ENCODE measurements at places on chromosomes 4 and X. TPM values are rescaled to one million over a fixed set of nuclear protein-coding genes. Genes with fewer than 3 reads are reported as not detected.

The RHOXF2 gene
- total RNA-seq = not detected

The TRMT10A gene
- 9.2 TPM for total RNA-seq

The MAGEC1 gene
- total RNA-seq = not detected

The MAGEB17 gene
- not detected for total RNA-seq

The ITM2A gene
- 99.5 TPM for total RNA-seq

The TCEAL2 gene
- total RNA-seq = 0.84 TPM

DNA sequence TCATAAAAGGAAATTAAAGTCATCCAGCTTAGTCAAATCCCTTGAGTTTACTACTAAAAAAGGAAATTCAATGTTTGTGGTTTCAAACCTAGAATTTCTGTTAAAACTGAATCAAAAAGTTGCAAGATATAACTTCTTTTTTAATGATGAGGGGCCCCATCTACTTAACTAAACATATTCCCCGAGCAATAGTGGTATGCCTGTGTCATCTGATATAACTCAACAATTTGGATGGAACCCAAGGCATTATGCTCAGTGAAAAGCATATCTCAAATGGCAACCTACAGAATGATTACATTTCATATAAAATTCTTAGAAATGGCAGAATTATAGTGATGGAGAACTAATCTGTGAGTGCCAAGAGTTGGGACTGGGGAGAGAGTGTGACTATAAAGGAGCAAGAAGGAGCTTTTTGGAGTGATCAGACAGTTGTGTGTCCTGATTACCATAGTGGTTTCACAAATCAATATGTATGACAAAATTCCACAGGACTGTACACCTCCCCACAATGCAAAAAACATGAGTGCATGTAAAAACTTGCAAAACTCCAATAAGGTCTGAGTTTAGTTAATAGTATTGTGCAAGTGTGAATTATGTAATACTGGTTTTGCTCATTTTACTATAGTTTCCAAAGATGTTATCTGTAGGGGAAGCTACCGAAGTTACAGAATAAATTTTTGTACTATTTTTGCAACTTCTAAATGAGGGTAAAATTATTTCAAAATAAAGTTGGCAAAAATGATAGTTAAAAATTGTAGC lies 323.2 kb downstream of the ARHGAP24 start:
- no peak for DNase-seq

GRCh38 chrX:40263014-40263560 lies 165.3 kb upstream of the BCOR start:
- DNase-seq = no peak

The GAB1 gene
- 0.29 TPM for total RNA-seq

- no peak for DNase-seq
These were observed 64.4 kb downstream of the DLG3 start for GRCh38 chrX:70509078-70509477.

The STK32B gene
- not detected for total RNA-seq

The MGARP gene
- total RNA-seq = not detected

DNA sequence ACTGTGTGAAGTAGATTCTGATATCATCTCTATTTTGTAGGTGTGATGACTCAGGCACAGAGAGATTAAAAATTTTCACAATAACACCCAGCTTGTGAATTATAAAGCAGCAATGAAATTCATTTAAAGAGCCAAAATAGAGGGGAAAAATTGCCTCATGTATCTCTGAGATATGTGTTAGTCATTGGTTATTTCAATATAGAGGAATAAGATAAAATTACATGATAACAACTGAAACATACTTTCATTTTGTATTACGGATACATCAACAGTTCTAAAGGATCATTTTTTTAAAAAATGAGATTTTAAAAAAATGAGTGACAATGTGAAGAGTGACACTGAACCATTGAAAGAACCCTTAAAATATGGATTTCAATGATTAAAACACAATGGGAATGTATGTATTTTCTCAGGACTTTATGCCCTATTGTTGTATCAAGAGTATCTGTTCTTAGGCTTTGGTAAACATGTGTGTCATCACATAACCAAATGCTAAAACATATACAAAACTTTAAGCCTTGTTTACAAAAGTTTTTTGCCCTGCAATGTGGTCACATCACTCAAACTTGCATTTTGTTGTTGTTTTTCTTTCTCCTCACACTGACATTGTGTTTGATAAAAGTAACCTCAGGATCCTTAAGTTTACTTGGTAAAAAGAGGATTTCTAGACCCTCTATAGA lies 221.3 kb downstream of the ANTXR2 start:
- no peak for DNase-seq

The NAP1L2 gene
- total RNA-seq = 2.5 TPM

DNA sequence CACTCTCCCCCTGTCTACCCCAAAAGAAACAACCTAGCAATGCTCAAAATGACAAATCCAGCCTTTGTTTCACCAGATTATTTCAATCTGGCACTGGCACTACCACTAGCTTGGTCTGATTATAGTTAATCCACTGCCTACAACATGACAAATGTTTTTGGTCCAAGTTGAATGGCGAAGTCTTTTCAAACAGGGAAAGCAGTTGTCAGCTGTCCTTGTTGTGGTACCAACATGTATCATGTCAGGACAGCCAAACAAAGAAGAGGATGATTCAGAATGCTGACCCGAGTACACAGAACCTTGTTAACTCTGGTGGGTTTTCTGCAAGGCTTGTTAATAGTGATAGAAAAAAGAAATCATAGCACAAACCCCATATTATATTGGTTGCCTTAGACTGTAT lies 160.8 kb upstream of the ANK2 start:
- no peak for DNase-seq

- DNase-seq = no peak
These were observed 263.3 kb upstream of the MAGEB2 start for GRCh38 chrX:29952016-29952415.

- no peak for DNase-seq
These were observed 37.0 kb upstream of the OTUD4 start for GRCh38 chr4:145217349-145217748.

DNA sequence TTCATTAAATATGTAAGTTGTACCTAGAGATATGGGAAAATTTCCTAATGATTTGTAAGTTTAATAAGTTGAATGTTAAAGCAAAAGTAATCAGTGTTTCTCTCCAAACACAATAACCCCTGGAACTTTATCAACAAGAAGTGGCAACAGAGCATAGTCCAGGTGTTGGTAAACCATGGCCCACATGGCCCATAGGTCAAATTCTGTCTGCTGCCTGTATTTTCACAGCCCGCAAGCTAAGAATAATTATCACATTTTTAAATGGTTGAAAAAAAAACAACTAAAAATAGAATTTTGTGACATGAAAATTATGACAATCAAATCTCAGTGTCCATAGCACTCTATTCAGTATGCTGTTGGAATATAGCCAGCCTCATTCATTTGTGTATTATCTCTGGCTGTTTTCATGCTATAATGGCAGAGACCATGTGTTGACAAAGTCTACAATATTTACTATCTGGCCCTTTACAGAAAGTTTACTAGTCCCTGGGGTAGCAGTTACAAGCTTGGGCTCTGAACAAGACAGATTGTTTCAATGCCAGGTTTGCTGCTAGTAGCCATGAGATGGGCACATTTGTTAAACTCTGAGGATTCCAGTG lies 395.8 kb downstream of the GASK1B start:
- no peak for DNase-seq

DNA sequence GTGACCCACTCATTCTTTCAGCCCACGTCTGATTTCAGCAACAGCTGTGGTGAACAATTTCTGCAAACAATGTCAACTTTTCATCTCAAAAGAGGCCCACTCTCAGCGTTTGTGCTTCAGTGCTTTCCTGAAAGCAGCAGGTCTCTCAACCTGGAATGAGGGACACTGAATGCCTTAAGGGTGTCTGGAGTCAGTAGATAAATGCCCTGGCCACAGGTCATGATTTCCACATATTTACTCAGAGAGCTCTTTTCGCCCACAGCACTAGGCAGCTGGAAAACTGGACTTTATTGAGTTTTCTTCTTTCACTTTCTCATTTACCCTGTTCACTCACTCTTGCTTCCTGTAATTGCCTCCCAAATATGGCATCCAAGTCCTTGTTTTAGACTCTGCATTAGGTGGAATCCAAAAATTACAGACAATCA lies 52.8 kb downstream of the NPFFR2 start:
- DNase-seq = no peak

- DNase-seq = no peak
These were observed 12.9 kb upstream of the CENPVL1 start for GRCh38 chrX:51697397-51697796.

DNA sequence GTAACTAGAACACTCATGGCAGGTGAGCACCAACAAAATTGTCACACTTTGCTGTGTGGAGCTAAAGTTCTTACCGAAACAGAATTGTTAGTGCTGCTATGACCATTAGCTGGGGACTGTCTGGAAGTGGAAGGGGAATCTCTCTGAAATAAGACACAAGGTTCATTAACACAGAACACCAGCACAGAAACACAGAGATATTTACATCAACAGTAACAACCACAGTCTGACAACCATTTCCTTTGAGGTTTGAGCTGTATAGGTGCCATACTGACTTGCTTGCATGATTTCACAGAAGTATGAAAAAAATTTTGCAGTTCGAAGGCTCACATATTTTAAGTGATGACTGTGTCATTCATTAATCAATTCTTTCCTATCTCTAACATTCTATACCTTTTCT lies 109.8 kb downstream of the NYX start:
- no peak for DNase-seq

GRCh38 chrX:50707405-50707804 lies 106.6 kb downstream of the SHROOM4 start:
- DNase-seq = no peak

GRCh38 chr4:39259571-39260330 lies 77.4 kb downstream of the WDR19 start:
- DNase-seq = no peak

DNA sequence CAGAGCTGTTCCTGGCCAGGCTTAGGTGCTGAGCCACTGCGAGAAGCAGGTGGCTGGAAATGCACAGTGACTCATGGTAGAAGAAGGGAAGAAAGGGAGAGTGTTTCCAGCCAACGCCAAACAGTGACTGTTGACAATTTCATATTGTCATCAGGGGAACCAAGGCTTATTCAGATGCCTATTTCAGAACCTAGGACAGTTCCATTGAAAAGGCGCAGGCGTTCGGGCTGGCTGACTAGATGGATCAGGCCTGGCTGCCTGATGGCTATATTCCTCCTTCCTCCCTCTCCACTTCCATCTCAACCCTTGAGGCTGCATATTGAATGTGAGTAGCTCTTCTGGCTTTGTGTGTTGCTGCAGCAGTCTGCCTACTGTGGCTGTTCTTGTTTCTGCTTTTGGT lies 73.0 kb upstream of the FRMPD4 start:
- DNase-seq = no peak

- peak; percentile 41 for DNase-seq
These were observed 55.1 kb downstream of the RAB40A start for GRCh38 chrX:103464072-103464773.

GRCh38 chr4:183008492-183008891 lies 90.6 kb upstream of the WWC2 start:
- no peak for DNase-seq

GRCh38 chr4:55904576-55904975 lies 44.2 kb upstream of the CEP135 start:
- no peak for DNase-seq

The RRAGB gene
- total RNA-seq = 3.4 TPM
